ENCODE measurements at places on chromosomes 5 and 9.

- peak; percentile 1 for DNase-seq
These were observed 48.2 kb downstream of the CDK5RAP2 start for GRCh38 chr9:120531683-120532300.

GRCh38 chr5:127975961-127976360 is 107.6 kb upstream of the SLC12A2 start:
- DNase-seq, result no peak

DNA sequence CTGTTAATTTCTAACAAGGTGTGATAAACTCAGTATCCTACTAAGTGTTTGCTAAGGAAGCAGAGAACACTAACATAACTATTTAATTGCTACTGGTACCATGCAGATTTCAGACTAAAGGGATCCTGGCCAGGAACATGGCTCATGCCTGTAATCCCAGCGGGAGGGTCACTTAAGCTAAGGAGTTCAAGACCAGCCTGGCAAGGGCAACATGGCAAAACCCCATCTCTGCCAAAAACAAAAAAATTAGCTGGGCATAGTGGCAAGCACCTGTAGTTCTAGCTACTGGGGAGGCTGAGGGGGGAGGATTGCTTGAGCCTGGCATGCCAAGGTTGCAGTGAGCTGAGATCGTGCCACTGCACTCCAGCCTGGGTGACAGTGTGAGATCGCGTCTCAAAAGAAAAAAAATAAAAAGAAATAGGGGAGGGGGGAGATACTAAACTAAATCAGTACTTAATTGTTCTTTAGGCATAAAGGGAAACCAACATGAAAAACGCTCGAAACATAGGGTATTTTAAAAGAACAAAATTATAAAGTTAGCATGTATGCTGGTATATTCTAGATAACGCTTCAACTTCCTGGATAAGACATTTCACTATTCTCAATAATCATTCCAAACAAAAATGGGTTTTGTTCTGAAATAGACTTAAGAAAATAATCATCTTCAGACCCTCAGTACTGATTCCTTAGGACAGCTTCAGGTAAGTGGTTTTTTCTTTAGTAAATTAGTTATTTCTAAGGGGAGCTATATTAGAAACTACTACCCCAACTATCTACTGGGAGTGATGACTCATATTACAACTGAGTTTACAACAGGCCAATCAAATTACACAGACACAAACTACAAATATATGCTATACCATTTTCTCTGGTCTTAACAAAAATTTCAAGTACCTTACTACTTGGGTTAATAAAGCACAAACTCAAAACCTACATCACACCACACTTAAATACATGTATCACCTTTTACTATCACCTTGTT is 3.5 kb downstream of the PANK3 start:
- no peak for DNase-seq

DNA sequence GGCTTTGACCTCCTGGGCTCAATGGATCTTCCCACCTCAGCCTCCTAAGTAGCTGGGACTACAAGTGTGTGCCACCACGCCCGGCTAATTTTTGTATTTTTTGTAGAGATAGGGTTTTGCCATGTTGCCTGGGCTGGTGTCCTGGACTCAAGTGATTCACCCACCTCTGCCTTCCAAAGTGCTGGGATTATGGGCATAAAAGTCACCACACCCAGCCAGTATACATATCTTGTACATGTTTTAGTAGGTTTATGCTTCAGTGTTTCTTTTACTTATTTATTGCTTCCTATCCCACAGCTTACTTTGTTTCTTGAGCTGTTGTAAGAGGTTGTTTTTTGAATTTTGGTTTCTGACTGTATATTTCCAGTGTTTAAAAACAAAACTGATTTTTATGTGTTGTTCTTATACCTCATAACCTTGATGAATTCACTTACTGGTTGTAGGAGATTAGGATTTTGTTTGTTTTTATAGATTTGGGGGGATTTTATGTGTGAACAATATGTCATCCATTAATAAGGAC is 12.9 kb downstream of the FBXW5 start:
- no peak for DNase-seq

GRCh38 chr5:169923988-169924387 is 56.3 kb downstream of the INSYN2B start:
- no peak for DNase-seq

DNA sequence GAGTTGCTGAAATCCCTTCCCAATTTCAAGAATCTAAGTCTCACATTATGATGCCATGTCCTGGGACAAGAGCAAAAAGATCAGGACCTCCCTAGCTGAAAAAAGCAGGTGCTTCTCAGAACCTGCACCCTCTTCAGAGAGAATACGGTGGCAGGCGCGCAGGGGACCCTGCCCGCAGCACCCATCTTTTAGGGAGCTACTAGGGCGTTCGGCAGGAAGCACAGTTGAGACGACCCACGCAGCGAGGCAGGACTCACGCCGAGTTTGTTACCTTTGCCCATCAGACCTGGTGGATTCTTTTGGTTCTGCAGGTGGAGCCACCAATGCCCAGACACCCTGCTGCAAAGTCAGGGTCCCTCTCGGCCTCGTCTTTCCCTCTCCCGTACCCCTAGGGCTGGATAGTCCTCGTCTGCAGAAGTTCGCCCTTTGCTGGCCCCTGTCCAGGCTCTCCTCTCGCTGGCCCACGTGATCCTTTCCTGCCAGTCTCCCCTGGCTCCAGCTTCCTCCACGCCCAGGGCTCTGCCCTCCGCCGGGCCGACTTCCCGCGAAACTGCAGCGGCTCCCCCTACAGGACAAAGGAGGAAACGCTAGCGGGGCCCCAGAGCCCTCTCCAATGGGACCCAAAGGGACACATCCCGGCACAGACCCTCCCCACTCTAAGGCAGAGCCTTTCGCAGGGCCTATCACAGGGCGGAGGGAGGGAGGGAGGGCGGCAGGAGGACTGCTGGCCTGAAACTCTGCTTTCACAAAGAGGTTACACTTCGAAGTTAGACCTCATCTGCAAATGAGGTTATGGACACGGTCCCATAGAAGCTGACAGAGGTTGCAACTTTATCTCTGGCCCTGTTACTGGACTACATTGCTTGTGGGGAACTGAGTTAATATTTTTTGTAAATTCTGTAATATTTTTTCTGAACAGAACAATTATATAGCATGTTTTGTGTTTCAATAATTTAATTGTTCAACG is 28.8 kb downstream of the TMEM174 start:
- DNase-seq, result peak; percentile 66

- DNase-seq, result no peak
These were observed 31.1 kb downstream of the PAEP start for GRCh38 chr9:135592625-135593024.
